ENCODE measurements at places on chromosomes 5 and 9.
A peak's percentile ranks its signal among the peaks of the same experiment; 100 is the strongest.

DNA sequence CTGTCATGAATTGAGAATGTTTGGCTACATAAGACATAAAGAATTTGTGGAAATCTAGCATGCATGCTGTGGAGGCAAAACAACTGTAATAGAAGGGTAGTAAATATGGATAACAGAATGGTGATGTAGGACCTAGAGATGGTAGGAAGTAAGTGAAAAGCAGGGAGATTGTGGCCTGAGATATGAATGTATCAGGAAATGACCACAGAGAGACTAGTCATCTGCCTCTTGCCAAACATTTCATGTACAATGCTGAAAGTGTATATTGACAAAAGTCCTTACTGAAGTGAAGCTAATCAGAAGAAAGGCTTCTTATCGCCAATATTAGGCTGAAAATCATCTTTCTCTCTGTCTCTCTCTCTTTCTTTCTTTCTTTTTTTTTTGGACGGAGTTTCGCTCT lies 873.1 kb upstream of the CTNND2 start:
- no peak for DNase-seq

GRCh38 chr5:17839848-17840247 lies 205.6 kb downstream of the TAF11L14 start:
- DNase-seq = no peak

GRCh38 chr5:34062419-34062818 lies 19.4 kb upstream of the C1QTNF3 start:
- DNase-seq = no peak

DNA sequence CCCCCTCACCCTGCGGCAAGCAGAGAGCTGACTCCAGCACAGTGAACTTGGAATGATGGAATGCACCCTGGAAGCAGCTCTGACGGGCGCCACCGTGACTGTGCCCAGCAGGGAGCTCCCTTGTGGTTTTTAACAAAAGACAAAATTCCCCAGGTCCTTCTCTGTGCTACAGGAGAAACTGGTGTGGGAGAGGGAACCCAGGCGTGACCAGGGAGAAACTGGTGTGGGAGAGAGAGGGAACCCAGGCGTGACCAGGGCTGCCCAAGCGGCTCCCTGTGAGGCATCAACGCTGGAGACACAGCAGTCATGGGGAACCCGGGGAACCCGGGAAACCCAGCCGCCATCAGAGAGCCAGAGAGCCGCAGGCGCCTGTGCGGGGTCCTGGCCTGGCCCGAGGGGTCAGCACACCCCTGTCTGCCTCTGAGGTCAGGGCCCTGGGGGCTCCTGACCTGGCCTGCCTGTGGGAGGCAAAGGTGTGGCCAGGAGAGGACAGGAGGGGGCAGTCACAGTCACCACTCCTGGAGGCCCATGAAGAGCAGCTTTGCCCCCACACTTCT lies 3.1 kb upstream of the AHRR start:
- no peak for DNase-seq

- no peak for DNase-seq
Measured at GRCh38 chr9:134869554-134870300, 10.9 kb upstream of the FCN2 start.

DNA sequence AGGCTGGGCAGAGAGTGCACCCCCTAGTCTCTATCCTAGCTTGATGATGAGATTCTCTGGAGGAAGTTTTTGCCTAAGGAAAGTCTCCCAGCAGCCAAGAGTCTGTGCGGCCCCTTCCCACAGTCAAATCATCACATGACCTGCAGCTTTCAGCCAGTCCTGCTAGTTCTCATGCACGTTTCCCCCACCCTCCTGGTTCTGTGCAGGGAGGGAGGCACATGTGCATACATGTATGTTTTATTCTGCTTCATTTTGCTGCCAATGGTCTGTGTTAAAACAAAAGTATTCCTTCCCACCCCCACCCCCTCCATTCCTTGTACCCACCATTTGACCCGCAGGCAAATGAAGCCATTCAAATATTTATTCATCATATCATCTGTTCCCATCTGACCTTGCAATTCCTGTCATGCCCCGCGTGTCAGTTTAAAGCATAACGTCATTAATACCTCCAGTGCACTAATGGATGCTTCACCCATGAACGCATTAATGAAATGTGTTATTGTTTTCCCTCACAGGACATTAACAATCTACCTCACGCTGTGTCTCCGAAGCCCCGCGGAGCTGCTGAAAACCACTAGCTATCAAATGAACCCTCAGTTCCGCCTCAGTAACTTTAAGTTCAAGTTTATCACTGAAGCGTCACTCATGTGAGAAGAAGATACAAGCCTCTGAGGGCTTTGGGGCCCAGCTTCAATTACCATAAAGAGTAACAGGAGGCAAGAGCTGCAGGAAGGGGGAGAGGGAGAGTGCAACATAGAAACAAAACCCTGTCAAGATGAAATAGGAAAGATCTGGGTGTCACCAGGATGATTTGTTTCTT lies 139.6 kb downstream of the RASEF start:
- no peak for DNase-seq

- DNase-seq = no peak
Measured at GRCh38 chr5:79521156-79521555, 7.2 kb upstream of the HOMER1 start.

DNA sequence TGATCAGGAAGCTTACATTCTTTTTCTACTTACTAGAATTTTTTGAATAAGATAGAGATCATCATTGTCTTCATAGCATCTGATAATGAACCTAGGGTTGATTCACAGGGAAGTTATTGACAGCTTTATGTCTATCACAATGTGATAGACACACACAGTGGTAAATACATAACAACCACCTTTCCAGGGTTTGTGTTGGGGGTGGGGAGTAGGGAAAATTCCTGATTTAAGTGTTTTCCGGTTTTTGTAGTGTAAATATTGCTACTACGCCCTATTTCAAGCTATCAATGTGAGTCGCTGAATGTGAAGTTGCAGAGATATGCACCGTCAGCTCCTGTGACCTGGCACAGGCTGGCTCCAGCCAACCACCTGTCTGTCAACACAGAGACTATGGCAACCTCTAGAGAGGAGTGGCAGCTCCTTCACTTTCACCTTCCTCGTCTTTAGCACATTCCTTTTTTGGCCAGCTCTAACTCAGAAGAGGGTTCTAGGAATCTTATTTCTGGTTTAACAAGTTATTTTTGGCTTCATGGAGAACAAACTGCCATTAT lies 224.9 kb downstream of the MAT2B start:
- no peak for DNase-seq

DNA sequence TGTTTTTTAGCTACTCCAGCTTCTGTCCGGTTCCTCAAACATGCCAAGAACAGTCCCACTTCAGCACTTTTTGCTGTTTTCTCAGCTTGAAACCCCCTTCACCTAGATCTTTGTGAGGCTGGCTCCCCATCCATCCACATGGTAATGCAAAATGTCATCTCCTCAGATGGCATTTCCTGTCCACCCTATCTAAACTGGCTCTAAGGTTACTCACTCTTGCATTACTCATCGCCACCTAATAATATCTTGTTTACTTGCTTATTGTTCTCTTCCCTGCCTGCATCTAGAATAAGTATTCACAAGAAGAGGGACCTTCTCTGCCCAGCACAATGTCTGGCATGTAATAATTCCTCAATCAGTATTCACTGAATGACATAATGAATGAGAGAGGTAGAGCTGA lies 220.1 kb downstream of the FAM114A2 start:
- no peak for DNase-seq

GRCh38 chr9:38417003-38417945 lies 7.0 kb downstream of the IGFBPL1 start:
- peak; percentile 38 for DNase-seq

GRCh38 chr5:179343719-179344430 lies 1.4 kb downstream of the ADAMTS2 start:
- no peak for DNase-seq

DNA sequence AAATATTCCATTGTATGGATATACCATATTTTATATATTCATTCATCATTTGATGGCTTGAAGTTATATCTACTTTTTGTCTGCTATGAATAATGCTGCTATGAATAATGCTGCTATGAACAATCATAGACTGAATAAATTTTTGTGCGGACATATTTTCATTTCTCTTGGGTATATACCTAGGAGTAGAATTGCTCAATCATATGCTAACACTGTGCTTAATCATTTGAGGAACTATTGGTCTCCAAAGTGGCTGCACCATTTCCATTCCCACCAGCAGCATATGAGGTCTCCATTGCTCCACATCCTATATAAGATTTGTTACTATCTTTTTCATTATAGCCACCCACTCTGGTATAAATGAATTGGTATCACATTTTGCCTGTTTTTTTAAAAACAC lies 18.3 kb upstream of the TEK start:
- DNase-seq = no peak

GRCh38 chr5:13910201-13910600 lies 34.3 kb downstream of the DNAH5 start:
- no peak for DNase-seq

DNA sequence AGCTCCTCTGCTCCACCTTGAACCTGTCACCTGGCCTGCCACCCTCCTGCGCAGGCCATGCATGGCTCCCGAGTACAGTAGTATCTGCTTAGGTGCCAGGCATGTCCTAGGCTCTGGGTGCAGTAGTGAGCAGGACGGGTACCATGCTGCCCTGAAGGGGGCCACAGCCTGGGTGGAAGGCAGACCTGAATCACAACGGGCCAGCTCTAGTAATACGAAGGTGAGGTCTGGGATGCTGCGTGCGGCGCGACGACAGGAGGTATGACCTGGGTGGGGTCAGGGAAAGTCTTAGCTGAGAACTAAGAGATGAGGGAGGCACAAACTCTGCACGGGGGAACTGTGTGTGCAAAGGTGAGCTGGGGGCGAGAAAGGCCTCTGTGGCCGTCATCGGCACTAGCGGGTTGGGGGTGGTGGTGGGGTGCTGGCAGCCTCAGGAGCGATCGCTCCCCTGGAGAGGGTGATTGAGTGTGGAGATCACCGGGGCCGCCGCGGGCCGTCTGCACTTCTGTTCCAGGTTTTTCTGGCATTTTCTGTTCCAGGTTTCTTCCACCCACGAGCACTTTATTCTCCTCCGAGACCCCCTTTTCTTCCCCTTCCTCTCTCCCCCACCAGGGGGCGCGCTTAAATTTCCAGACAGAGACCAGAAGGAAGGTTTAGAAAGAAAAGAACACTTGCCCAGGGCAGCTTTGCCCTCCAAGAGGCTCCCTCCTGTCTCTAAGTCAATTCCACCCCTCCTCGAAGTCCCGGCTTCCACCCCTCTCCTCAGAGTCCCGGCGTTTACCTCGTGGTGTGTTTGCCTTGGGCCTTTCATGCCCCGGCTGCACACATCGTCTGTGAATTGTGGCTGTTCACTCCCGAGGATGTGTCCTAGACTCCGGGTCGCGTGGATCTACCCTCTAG lies 15.1 kb downstream of the PDLIM4 start:
- peak; percentile 74 for DNase-seq

DNA sequence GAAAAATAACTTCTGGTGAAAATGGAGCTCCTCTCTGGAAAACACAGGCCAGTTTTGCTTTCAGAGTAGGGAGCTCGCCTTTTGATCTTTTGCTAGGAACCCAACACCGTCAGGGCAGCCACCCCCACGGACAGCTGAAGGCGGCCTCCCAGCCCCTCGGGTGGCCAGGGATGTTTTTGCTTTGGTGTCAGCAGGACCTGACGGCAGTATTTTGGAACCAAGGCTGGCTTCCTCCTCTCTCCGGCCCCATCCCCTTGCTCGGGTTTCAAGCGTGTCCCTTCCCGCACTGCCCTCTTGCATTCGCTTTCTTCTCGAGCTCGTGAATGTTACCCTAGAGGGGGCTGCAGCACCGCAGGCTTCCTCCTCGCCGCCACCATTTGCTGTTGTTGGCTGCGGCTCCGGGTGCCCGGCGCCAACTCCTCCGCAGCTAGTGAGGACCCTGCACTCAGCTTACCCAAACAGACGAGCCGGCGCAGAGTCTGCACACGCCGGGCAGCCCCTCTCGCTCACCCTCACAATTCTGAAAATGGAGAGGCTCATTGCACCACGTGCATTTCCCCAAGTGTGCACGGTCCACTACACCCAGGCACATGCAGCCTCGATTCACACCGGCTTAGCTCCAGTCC lies 35.5 kb upstream of the ADAMTSL1 start:
- DNase-seq = no peak

DNA sequence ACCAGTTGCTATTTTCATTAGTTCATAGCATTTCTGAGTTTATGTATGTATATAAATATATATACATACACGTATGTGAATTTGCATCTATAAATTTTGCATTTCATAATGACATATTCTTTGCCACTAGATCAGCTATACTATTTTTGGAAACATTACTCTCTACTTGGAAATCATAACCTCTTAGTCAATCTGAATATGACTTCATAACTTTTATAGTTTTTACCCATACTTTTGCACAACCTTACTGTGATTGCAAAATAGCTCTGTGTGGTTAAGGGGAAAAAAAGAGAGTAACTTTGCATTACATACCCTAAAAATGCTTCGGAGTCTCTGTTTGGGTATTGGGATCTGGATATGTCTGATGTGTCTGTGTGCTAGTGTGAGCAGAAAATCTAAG lies 44.9 kb upstream of the ADAMTSL1 start:
- DNase-seq = no peak

GRCh38 chr9:125536167-125536772 lies 170.7 kb downstream of the MAPKAP1 start:
- DNase-seq = no peak

DNA sequence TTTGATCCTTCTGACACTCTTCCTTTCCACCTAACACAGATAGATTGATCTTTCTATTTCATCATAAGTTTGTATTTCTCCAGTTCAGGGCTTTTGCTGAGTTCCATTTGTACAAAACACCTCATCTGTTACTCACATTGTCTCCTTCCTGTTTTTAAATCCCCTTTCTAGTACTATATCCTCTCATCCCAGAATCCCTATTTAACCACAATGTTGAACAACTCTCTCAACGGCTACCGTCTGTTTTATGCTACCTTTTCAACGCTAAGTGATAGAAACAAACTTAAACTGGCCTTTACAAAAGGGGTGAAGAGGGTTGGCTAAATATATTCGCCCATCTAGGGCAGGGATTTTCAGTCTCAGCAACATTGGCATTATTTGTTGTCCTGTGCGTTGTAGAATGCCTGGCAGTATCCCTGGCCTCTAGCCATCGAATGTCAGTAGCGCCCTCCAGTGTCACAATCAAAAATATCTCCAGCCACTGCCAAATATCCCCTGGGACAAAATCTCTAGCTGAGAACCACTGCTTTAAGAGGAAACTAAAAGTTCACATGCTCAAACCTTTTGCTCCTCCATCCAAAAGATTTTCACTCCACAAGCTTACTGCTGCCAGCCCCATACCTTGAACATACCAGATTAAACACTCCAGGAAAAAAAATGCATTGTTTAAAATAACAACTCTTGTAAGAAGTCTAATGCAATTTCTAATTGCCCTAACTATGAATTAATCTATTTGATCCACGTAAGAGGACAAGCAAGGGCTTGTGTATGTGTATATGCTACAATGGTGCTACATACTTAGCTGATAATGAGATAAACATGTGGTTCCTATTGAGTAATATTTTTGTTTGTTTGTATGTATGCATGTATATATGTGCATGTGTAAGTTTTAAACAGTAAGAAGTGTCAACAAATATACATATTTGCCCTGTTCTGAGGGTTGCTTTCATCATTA lies 344.0 kb downstream of the PTPRD start:
- no peak for DNase-seq

- no peak for DNase-seq
Measured at GRCh38 chr9:84374013-84374412, 33.5 kb upstream of the SLC28A3 start.
